ENCODE measurements at places on chromosomes 3 and 15. TPM values are rescaled to one million over a fixed set of nuclear protein-coding genes. Genes with fewer than 3 reads are reported as not detected.

SLC22A14 gene
- total RNA-seq, result 0.22 TPM

LRRC31 gene
- total RNA-seq, result not detected

MKRN3 gene
- 10.1 TPM for total RNA-seq

NLGN1 gene
- total RNA-seq, result not detected

GOLGA8S gene
- total RNA-seq, result 0.15 TPM

SNTN gene
- not detected for total RNA-seq

GRCh38 chr3:113140876-113141275 lies 70.5 kb upstream of the BOC start:
- H3K4me3 ChIP-seq, result no peak overlapping the region
- H3K27ac ChIP-seq, result no peak overlapping the region
- no peaks in the 10 kb centered on the region for H3K27me3 ChIP-seq
- no peak for DNase-seq
- no peaks in the 10 kb centered on the region for H3K4me1 ChIP-seq
- H3K36me3 ChIP-seq, result no peaks in the 10 kb centered on the region

DNA sequence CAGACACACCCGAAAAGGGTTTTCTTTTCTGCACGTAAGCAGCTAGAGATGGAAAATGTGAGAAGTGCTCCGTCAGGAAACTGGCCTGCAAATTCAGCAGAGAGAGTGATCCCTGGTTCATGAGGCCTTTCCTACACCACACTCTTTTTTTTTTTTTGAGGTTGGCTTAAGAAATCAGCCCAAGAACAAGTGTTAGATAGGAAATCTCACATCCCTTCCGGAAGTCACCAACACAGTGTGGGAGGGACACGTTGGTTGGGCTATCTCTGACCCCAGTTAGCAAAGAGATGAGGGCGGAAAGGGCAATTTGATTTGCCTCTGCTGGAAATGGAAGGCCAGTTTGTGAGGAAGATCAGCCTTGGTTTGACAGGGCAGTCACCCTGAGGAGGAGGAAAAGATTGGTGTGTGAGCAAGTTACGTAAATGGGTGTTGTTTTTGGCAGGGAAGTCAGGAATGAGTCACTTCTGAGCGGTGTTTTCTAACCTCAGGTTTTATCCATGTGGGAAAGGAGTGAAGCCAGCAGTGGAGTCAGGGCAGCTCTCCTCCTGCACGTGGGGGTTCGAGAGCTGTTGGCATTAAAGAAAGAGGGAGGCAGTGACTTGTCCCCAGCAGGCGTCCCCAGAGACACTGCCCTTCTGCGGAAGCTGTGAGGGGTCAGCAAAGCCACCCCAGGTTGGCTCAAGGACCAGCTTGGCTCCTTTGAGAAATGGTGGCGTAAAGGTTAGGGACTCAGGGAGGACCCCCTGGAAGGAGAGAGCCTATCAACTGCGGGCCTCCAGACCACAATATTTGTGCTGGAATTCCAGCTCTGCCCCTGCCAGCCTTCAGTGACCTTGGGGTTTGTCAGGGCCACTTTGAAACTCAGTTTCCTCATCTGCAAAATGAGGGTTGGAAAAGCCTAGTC lies 237.6 kb upstream of the BHLHE40 start:
- peak; percentile 83 for DNase-seq
- no peak overlapping the region for H3K27ac ChIP-seq
- no peaks in the 10 kb centered on the region for H3K36me3 ChIP-seq
- peaks cover 19% of the 10 kb centered on the region for H3K4me1 ChIP-seq

DNA sequence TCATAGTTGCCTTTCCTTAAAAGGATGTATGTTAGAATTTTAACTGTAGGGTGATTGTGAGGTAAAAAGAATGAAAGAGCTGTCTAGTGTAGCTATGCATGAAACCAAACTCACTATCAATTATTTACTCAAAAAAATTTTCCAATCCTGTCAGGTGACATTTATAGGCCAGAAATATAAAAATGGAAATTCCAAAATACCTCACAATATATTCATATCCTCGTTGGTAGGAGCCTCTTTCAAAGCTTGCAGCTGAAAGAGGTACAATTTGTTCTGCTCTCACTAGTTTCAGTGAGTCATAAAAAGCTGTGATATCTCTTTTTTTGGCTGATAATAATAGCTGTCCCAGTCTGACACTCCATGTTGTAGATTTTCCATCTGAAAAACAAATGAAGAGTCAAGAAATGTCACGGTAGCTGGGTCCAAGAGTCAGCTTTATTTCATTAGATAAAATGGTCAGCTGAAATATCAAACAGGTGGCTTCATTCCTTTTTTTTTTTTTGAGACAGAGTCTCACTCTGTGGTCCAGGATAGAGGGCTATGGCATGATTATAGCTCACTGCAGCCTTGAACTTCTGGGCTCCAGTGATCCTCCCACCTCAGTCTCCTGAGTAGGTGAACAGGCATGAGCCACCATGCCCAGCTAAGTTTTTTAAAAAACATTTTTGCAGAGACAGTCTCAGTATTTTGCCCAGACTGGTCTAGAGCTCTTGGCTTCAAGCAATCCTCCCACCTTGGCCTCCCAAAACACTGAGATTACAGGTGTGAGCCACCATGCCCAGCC lies 50.8 kb upstream of the XRN1 start:
- no peak overlapping the region for H3K27ac ChIP-seq
- peaks cover 7% of the 10 kb centered on the region for H3K4me1 ChIP-seq
- H3K27me3 ChIP-seq, result no peaks in the 10 kb centered on the region
- DNase-seq, result no peak
- peaks cover 6% of the 10 kb centered on the region for H3K36me3 ChIP-seq

DNA sequence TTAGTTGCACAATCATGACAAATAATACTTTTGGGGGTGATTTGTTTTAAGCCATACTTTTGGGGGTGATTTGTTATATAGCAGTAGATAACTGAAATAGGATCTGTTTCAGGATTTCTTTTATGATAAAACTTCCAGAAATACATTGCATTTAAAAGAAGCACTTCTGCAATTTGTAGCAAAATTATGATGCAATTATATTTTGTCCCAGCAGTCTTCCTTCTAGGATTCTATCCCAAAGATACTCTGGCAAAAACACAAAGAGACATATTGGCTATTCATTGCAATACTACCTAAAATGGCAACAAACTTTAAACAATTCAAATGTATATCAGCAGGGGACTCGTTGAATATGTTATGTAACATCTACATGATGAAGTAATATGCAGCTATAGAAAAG lies 78.9 kb upstream of the ANKRD28 start:
- H3K4me1 ChIP-seq, result no peaks in the 10 kb centered on the region
- no peaks in the 10 kb centered on the region for H3K36me3 ChIP-seq
- no peak overlapping the region for H3K4me3 ChIP-seq
- H3K27ac ChIP-seq, result no peak overlapping the region

GRCh38 chr3:119637679-119638477 lies 22.5 kb downstream of the POPDC2 start:
- H3K4me1 ChIP-seq, result peaks cover 31% of the 10 kb centered on the region
- no peaks in the 10 kb centered on the region for H3K36me3 ChIP-seq
- no peak overlapping the region for H3K27ac ChIP-seq
- no peaks in the 10 kb centered on the region for H3K27me3 ChIP-seq
- DNase-seq, result no peak
- H3K4me3 ChIP-seq, result no peak overlapping the region
